Activated CD4-positive, alpha-beta T cell treated with anti-CD3 and anti-CD28 coated beads, Interleukin-2, amount 50 U/mL, for 1 hour (primary cell): ENCODE measurements at places on chromosomes 1 and 21.

DNA sequence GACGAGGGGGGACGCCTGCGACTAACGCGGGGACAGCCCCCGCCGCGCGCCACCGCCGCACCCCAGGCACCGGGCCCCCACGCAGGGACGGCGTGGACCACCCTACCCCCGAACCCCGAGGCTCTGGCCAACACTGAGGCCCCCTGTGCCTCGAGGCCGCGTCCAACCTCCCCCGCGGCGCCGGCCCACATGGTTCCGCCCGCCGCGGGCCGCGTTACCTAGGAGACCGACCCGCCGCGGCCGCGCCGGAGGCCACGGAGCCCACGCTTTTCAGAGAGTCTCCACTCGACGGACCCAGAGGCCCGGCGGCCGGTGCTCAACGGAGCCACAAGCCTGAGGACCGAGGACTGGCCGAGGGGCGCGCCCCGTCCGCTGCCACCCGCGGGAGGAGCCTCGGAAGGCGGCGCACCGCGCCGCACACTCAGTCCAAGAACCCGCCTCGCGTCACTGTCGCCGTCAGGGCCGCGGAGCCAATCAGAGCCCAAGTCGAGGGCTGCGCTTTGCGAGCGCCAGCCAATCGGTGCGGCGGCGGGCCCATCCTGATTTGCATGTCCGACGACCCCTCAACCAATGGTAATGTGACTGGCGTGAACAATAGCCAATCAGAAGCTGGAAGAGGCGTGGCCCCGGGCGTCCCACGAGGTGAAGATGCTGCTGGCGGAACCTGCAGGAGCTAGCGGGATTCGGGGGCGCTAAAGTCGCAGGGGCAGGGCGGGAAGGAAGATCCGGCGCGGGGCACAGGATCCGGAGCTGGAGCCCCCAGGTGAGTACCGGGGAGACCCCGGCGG lies at the start of gene NPHP4:
NPHP4 (minus strand) TSS at position 400 of the 788 bp plus-strand sequence. CDS start 6,136 bp downstream, outside the sequence.
- DNase-seq = peak; percentile 98

- no peak for DNase-seq
Observed at GRCh38 chr21:15027056-15027455, 37.7 kb downstream of the NRIP1 start.

DNA sequence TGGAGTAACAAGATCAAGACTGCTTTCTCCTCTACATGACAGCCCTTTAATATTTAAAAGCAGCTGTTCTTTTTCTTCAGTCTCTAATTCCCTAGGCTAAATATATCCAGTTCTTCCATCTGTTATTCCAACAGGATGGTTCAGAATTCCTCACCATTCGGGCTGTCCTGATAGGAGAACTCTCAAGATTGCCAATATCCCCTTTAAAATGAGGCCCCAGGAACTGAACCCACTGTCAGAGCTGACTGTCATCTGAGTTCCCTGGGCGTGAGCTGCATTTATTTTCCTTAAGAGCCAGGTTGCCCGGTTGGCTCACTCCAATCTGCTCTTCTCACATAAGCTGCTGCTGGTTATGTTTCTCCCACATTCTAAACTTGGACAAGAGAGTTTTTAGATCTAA lies 177.6 kb downstream of the MIS18A start:
- DNase-seq = no peak

DNA sequence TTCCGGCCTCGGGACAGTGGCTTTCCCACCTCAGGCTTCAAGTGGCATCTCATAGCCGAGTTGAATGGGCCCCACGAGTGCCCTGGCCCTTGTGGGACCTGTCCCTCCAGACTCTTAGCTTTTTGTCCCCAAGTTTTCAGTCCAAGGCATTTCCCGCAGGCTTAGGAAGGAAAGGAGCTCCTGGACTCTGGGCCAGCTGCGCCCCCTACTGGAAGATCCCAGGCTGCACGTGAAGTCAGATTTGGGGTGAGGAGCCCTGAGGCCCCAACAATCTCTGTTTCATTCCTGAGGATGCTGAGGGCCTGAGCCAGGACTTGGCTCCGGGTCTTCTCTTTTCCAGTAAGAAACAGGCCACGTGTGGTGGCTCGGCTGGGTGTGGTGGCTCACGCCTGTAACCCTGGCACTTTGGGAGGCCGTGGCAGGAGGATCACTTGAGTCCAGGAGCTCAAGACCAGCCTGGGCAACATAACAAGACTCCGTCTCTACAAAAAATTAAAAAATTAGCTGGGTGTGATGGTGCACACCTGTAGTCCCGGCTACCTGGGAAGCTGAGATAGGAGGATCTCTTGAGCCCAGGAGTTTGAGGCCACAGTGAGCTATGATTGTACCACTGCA lies 67.4 kb downstream of the ARHGEF10L start:
- DNase-seq = peak; percentile 22

GRCh38 chr1:42214447-42214871 lies 49.9 kb upstream of the GUCA2A start:
- no peak for DNase-seq

DNA sequence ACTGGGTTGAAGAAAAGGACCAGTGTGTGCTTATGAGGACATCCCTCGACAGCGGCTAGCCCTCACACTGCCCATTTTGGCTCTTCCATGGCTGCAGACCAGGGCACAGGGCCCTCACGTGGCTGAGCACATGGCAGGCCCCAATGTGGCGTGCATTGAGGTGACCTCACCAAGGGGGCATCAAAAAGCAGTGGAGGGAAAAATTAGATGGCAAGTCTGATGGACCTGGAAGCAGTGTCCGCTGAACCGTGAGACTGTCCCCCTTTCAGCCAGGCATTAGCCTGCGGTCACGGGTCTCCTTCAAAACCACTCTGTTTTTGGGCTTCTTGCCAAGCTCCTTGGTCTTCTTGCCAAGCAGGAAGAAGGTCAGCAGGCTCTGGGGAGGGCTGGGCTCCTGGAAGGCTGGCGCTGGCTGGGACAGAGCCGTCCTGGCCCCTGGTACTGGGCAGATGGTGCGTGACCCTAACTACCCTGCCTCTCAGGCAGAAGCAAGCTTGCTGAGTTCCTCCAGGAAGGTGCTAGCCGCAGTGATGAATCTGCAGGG lies 30.8 kb downstream of the TRIM67 start:
- no peak for DNase-seq

- DNase-seq = no peak
Observed at GRCh38 chr1:51280321-51280978, 44.4 kb downstream of the RNF11 start.

DNA sequence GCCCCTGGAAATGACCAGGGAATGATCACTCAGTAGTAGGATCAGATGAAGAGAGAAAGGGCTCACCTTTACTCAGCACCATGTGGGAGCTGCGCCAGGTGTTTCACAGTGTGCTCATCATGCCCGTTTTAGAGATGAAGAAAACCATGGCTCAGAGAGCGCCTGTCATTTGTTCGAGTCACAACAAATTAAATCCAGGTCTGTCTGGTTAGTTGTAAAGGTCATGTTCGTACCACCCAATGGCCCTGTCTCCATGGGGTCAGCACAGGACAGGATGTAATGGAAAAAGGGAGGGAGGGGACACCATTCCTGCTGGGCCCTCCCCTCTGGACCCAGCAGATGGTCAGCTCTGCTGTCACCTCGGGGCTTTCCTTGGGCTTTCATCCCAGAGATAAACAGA lies 15.2 kb downstream of the KIRREL1 start:
- DNase-seq = no peak
